ENCODE measurements at places on chromosomes 3 and 15.

DNA sequence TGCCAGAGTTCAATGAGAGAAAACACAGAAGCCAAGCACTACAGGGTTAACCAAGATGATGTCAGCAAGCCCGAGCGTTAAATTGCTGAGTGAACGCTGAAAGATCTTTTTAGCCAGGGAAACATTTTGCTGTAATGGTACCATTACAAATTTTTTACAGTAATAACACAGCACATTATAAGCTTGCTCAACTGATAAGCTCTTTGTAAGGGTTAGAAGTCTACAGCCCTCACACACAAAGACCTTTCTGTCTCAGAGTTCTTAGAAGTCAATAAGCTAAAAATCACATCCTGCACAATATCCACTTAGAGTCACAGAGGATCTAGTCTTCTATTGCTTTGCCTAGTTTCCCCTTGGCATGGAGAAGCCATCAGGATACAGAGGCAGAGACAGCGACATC lies 29.9 kb downstream of the CHSY1 start:
- no peak for DNase-seq

- no peak for DNase-seq
Measured at GRCh38 chr15:69792823-69793222, 304.9 kb downstream of the TLE3 start.

DNA sequence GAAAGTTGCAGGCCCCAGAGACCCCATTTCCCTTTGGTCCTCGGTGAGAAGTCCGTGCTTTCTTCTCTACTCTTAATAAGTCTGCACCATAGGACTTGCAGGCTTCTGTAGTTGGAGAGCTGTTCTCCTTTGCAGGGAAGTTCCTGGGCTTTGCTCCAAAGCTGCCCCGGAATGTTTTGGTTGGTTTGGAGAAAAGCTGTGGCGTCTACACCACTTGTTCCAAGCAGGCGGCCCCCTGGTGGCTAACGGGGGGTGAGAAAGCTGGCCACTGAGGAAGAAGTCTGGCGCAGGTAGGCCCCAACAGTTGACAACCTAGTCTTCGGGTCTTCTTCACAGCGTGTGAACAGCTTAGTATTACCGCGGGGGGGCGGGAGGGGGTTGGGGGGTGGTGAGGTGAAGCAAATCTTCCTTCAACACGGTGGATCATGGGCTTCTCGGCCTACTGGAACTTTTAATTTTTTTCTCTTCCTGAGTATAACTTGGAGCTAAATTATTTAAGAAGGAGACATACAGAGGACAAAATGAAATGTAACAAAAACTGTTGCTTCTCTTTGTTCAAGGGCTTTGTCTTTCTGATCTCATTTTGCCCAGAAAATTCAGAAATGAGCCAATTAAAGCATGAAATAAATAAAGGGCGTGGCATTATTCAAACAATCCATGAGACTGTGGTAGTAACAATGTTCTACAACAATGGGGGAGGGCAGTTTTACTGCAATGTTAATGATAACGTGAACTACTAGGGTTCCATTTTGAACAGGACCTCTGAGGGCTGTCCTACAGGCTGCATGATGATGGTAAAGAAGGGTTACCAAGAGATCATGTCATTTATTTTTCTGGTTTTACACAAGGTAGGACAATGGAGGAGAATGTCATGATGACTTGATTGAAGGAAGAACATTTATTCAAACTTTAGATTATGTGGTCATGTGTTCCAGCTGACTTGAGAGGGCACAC lies 2.2 kb upstream of the THRB start:
- no peak for DNase-seq

GRCh38 chr15:75696311-75696720 lies 16.3 kb downstream of the CSPG4 start:
- no peak for DNase-seq

DNA sequence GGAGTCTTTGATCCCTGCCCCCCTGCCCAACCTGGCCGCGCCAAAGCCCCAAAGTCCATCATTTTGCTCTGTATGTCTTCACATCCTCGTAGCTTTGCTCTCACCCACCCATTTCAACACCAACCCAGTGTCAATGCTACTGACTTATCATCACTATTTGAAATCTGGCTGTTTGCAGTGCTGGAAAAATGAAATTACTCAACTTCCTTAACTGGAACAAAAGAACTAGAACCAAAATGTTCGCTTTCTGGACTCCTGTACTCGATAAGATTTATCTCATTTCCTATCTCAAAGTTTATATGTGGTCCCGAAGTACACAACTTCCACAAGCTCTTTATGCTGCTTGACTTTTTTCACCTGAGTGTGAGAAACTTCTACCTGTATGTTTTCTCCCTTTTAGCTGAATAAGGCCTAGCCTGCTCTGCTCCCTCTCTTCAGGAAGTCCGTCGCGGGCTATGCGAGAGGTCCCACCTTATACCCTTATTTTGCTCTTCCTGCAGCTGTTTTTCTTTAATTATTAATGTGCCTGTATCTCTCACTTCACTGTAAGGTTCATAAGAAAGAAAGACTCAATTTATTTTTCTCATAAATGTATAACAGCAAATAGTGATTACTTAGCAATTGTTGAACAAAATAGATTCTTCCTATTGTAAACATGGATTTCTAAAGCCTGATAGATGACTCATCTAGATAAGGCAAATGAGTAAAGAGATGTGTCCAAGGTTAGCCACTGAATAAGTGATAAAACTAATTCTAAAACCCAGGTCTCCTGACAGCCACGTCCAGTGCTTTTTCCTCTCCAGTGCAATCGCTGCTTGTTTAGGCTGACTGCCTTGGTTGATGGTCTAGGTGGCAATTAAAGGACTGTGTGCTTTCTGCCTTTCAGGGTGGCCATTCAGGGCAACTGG lies 464.1 kb upstream of the TPRG1 start:
- DNase-seq = no peak

- DNase-seq = no peak
Measured at GRCh38 chr3:148856384-148856783, 8.7 kb upstream of the CPA3 start.

- no peak for DNase-seq
Measured at GRCh38 chr15:79919090-79919748, 22.4 kb upstream of the MTHFS start.

DNA sequence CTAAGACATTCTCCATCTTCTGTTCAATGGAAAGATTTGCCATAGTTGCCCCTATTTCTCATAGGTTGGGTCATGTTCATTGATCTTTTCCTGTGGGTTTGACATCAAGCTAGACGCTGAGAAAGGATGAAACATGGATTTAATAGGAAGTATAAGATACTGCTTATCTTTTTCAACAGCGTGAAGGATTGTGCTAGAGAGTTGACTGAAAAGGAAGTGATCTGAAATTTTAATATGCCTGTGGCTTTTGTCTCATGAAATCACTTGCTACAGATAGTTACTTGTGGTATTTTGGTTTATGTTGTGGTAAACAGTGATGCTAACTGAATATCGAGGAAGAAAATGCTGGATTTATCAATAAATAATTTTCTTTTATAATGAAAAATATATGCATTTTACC lies 442.9 kb downstream of the EDEM1 start:
- no peak for DNase-seq

- DNase-seq = no peak
Measured at GRCh38 chr15:48388016-48388851, 57.0 kb downstream of the DUT start.

- no peak for DNase-seq
Measured at GRCh38 chr15:76278651-76279050, 32.6 kb downstream of the ETFA start.

DNA sequence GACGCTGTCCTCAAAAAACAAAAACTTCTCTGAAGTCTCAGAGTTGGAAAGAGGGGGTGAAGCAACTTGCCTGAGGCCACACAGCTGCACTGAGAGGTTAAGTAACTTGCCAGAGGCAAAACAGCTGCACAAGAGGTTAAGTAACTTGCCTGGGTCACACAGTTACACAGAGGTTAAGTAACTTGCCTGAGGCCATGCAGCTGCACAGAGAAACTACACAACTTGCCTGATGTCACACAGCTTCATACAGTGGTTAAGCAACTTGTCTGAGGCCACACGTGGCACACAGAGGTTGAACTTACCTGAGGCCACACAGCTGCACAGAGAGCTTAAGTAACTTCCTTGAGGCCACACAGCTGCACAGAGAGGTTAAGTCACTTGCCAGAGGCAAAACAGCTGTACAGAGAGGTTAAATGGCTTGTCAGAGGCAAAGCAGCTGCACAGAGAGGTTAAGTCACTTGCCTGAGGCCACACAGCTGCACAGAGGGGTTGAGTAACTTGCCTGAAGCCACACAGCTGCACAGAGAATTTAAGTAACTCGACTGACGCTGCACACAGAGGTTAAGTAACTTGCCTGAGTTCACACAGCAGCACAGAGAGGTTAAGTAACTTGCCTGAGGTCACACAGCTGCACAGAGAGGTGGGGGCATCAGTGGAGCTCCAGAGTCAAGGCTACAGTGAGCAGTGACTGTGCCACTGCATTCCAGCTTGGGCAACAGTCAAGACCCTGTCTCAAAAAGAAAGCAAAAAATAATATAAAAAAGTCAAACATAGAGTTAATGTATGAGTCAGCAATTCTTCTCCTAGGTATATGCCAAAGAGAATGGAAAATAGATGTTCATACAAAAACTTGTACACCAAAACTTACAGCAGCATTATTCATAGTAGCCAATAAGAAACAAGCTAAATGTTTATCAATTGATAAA lies 12.0 kb upstream of the ACAD9 start:
- DNase-seq = no peak

DNA sequence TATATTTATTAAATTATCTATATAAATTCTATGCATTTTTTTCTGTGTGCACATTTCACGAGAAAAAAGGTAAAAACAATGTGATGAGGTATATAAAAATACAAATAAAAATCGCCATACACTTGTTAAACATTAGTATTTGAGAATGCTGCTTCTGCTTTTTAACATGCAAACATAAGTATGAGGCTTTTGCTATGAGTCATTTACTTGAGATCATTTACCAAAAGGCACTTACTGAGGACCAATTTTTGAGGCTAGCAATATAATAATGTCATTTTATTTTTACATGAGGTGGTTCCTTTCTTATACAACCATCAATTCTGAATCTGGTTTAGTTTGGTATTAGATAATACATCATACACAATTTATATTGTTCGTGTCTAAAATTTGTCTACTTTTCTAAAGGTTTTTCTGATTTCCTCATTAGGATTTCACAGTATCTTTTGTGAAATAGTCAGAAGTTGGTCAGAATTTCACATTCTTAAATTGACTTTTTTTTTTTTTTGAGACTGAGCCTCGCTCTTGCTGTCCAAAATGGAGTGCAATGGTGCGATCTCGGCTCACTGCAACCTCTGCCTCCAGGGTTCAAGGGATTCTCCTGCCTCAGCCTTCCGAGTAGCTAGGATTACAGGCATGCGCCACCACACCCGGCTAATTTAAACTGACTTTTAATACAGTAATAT lies 25.6 kb downstream of the DCUN1D1 start:
- DNase-seq = no peak

GRCh38 chr3:132593241-132593946 lies 3.7 kb upstream of the ACKR4 start:
- no peak for DNase-seq

DNA sequence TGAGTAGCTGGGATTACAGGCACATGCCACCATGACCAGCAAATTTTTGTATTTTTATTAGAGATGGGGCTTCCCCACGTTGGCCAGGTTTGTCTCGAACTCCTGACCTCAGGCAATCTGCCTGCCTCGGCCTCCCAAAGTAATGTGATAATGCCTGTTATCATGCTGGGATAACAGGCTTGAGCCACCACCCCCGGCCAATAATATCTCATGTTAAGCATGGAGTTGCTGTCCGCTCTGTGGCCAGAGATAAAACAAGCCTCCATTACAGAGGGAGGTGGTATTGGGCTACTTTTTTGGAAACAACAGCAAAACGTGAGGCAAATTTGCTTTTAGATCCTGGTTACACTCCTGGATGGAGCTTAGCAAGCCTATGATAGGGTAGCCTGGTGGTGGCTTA lies 32.9 kb upstream of the ALG1L2 start:
- DNase-seq = no peak

DNA sequence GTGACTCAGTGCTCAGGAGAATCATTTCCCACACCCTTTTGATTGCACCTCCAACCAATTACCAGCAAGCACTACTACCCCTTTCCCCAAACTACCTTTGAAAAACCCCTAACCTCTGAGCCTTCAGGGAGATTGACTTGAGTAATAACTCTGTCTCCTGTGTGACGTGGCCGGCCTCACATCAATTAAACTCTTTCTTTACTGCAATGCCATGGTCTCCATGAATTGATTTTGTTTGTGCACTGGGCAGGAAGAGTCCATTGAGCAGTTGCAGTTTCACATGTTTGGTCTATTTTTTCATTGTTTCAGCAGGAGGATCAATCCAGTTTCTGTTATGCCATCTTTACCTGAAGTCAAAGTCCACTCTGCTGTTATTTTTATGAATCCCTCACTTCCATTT lies 32.4 kb downstream of the SCN11A start:
- no peak for DNase-seq

GRCh38 chr3:157297328-157297915 lies 137.5 kb upstream of the CCNL1 start:
- no peak for DNase-seq

DNA sequence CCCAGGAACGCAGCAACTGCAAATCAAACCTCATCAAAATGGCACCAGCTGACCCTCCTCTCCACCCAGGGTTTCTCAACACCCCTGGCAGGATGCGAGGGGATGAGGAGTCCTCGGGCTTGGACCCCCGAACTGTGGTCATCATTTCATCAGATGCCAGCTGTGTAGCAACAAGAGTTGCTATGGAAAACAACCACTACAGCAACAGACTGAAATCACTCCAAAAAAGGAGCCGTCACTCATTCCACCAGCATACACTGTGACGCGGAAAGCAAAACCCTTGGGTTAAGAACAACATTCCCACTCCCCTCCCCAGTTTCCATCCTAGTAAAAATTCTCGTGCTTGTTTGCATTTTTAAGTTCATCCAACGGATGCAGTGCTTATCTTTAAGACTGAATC lies 40.1 kb downstream of the VGLL4 start:
- DNase-seq = no peak

GRCh38 chr15:62505762-62506161 lies 340.7 kb upstream of the C2CD4B start:
- DNase-seq = no peak

DNA sequence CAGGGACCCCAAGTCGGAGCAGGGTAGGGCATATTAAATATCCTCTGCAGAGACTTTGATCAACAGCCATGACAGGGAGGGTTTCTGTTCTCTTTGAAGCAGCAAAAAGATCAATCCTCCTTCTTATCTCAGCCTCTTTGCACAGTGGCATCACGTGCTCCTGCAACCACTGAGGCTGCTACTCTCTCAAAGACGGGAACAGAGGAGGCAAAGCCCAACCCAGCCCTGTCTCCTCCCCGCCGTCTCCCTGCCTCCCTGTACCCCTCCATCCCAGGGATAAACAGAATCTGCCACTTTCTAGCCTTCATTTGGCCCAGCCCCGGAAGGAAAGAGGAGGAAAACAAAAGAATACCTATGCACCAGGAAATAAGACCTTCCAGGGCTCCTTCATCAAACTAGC lies 7.5 kb upstream of the TBC1D21 start:
- DNase-seq = no peak

DNA sequence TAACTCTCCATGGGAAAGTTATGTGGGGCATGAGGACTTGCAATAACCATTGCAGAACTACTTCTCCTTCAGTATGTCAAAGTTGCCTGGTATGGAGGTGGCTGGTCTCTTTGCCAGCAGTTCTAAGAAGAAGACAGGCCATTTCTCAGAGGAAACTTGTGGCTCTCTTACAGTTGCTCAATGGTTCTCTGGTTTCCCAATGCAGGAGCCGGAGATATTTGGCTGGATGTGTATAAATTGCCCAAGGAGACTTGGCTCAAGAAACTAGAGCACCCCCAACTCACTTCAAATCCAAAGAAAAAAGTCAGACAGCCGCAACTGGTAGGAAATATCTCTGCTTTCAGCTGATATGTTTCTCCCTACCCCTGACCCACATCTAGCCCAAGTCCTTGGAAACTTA lies 24.2 kb downstream of the WDR93 start:
- DNase-seq = no peak

- DNase-seq = no peak
Measured at GRCh38 chr3:81867875-81868274, 106.4 kb upstream of the GBE1 start.

Measured in activated CD4-positive, alpha-beta T cell treated with anti-CD3 and anti-CD28 coated beads, Interleukin-2, amount 50 U/mL, for 4 hours (primary cell).